ENCODE measurements at places on chromosomes 3 and 15. TPM values are rescaled to one million over a fixed set of nuclear protein-coding genes. Genes with fewer than 3 reads are reported as not detected.

DNA sequence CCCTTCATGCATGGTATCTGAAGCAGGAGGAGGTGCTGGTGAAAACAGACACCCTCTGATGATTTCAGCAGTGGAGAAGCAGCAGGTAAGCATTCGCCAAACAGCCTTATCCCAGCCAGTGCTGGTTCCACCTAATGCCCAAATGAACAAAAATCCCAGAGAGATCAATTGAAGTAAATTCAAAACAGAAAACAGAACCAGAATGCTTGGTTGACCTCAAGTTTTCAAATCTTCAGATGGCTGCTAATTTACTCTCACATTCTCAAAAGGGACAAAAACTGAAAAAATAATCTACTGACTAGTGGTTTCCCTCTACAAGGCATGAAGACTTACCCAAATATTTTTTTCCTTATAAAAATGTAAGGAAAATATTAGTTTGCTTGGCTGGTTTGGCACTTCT lies 87.0 kb upstream of the MYO5C start:
- H3K4me1 ChIP-seq, result no peaks in the 10 kb centered on the region
- H3K36me3 ChIP-seq, result peaks cover 45% of the 10 kb centered on the region
- DNase-seq, result no peak

- H3K36me3 ChIP-seq, result no peaks in the 10 kb centered on the region
- H3K4me1 ChIP-seq, result no peaks in the 10 kb centered on the region
- no peaks in the 10 kb centered on the region for H3K27me3 ChIP-seq
- no peak overlapping the region for H3K4me3 ChIP-seq
Measured at GRCh38 chr3:94735354-94735753, 672.5 kb downstream of the NSUN3 start.

DNA sequence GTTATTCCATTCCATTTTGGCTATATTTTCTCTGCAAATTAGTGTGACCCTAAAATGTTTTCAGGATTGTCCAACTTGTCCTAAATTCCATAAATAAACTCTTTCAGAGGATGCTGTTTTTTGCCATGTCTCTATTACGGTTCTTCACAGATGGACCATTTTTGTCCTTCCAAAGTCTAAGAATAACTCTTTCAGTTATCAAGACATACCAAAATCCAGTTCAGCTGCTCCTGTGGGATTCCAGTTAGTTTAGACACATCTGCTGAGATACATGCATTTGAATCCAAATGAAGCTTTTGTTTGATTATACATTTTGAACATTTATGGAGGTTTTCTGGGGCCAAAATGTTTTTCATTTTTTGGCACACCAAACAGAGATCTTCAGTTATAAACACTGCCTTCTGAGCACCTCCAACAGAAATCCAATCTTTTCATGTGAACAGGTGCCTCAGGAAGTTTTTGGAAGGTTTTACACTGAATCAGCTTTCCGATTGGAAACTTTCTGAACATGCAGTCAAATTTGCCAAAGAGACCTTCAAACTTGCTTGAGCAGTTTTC lies 80.7 kb downstream of the TIGIT start:
- no peak for DNase-seq
- H3K27ac ChIP-seq, result no peak overlapping the region
- no peaks in the 10 kb centered on the region for H3K4me1 ChIP-seq
- no peak overlapping the region for H3K4me3 ChIP-seq
- no peaks in the 10 kb centered on the region for H3K36me3 ChIP-seq

GRCh38 chr3:191070762-191071403 lies 128.2 kb upstream of the OSTN start:
- no peaks in the 10 kb centered on the region for H3K27me3 ChIP-seq
- no peak overlapping the region for H3K27ac ChIP-seq
- H3K4me1 ChIP-seq, result no peaks in the 10 kb centered on the region
- no peak for DNase-seq
- no peaks in the 10 kb centered on the region for H3K36me3 ChIP-seq

DNA sequence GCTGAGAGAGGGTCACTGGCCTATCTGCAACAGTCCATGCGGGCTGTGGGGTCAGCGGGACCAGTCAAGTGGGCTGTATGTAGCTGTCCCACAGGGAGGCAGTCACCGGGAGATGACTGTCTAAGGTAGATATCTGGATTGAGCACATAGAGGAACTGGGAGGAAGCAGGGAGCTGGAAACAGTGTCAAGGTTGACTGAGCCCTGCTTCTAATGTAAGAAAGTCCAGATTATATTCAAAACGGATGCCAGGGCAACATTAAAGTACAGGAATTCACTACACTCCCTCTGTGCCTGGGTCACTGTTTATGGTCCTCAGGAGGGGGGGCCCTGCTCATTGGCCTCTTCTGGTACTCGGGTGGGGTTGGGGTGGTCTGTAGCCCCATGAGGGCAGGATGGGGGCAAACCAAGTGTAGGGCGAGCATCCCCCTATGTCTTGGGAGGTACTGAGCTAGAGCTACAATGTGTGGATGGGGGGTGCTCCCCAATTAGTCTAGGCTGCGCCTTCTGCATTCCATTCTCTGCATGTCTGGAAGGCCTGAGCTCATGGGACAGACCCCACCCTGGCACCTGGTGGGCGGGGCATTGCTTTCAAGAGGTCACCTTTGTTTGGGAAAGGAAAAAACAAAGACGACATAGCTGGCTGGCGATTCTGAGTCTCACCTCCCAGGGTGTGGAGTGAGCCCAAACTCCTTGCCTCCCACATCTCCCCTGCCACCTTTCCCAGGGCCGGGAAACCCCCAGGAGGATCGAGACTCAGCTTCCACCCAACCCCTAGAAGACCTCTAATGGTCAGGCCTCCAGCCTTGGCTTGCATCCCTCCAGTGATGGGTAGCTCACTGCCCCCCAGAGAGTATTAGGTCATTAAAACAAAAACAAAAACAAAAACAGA lies 45.1 kb upstream of the C15orf39 start:
- no peaks in the 10 kb centered on the region for H3K36me3 ChIP-seq
- no peaks in the 10 kb centered on the region for H3K4me1 ChIP-seq
- DNase-seq, result no peak
- no peak overlapping the region for H3K4me3 ChIP-seq
- no peaks in the 10 kb centered on the region for H3K27me3 ChIP-seq
- no peak overlapping the region for H3K27ac ChIP-seq

DNA sequence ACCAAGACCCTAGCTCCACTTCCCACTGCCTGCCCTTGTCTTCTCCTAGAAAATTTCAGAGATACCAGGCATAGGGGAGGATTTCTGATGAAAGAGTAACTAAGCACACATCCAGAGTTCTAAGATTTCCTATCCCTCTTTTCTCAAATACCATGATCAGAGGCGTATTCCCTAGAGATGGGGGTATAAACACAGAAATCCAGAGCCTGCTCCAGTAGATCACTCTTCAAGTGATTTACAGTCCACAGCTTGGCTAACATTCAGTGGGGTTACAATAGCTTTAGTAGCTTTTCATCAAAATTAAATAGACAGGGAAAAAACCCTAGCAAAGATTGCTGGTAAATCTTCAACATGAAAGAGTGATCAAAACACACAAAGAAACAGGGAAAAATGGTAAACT lies 800.7 kb upstream of the GRM7 start:
- H3K4me3 ChIP-seq, result no peak overlapping the region
- H3K36me3 ChIP-seq, result no peaks in the 10 kb centered on the region
- no peak for DNase-seq
- H3K27me3 ChIP-seq, result no peaks in the 10 kb centered on the region
- H3K4me1 ChIP-seq, result no peaks in the 10 kb centered on the region

DNA sequence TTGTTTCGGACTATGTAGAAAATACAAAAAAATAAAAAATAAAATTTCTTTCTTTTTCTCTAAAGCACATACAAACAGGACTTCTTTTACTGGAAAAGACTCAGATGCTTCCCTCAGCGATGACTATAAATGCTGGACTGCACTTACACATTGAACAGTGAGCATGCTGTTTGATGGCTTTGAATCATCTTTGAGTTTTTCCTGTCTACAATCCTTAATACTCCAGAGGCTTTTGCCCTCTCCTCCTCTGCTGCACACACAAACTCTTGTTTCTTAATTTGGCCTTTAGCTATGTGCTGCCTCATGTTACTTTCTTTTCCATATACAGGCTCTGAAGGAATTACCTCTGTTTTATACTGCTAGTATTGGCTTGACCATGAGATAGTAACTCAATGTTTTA lies 575.1 kb downstream of the EPHA3 start:
- H3K4me3 ChIP-seq, result no peak overlapping the region
- no peaks in the 10 kb centered on the region for H3K36me3 ChIP-seq
- H3K27me3 ChIP-seq, result no peaks in the 10 kb centered on the region

SPATA12 gene
- not detected for total RNA-seq

TMEM212 gene
- total RNA-seq, result not detected

GNAT1 gene
- 4.7 TPM for total RNA-seq
